Activated CD8-positive, alpha-beta memory T cell treated with anti-CD3 and anti-CD28 coated beads, Interleukin-2, amount 10 ng/mL, durations not matched to agents 7 days and 5 days (primary cell): ENCODE measurements at places on chromosomes 4 and X. TPM values are rescaled to one million over a fixed set of nuclear protein-coding genes. Genes with fewer than 3 reads are reported as not detected.

- H3K36me3 ChIP-seq: no peaks in the 10 kb centered on the region
- DNase-seq: no peak
- no peak overlapping the region for H3K27ac ChIP-seq
- H3K4me1 ChIP-seq: no peaks in the 10 kb centered on the region
Observed at GRCh38 chr4:24026596-24026995, 136.7 kb upstream of the PPARGC1A start.

DNA sequence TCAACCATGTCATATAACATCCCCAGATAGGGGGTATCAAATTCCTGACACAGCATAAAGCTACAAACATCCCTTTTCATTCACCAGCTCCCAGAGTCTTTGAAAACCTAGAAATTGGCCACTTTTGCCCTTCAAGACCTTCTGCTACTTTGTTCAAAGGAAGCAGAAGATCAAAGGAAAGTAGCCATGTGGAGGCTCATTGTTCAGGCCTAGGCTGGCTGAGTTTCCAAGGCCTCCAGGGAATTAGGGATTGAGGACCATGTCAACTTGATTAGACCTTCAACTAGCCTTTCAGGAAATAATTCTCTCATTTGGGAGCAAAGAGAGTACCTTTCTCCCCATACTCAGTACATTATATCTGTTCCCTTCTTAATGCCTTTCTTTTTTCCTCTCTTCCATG lies 66.8 kb upstream of the ATXN3L start:
- no peak overlapping the region for H3K4me3 ChIP-seq
- H3K27ac ChIP-seq: no peak overlapping the region

DNA sequence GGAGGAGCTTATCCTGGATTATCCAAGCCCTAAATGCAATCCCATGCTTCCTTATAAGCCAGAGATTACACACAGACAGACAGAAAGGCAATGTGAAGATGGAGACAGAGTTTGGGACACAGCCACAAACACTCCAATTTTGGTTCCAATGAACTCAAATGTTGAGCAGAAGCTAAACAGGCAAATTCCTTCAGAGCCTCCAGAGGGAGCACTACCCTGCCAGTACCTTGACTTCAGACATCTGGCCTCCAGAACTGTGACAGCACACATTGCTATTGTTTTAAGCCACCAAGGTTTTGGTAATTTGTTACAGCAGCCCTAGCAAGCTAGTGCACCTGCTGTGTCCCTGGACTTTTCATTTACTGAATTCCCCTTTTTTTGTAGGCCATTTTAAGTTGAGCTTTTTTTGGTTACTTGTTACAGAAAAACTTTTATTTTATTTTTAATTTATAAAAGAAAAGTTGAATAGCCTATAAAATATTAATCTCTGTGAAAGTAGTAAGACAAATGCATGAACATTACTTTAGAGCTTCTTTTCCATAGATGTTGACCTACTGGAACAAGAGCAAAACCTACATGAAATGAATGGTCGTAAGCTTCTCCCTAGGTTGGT lies 33.4 kb upstream of the SRD5A3 start:
- no peak overlapping the region for H3K27ac ChIP-seq
- H3K36me3 ChIP-seq: no peaks in the 10 kb centered on the region
- no peaks in the 10 kb centered on the region for H3K4me1 ChIP-seq
- peak; percentile 45 for DNase-seq
- H3K27me3 ChIP-seq: peaks cover 2% of the 10 kb centered on the region
- H3K4me3 ChIP-seq: no peak overlapping the region

DNA sequence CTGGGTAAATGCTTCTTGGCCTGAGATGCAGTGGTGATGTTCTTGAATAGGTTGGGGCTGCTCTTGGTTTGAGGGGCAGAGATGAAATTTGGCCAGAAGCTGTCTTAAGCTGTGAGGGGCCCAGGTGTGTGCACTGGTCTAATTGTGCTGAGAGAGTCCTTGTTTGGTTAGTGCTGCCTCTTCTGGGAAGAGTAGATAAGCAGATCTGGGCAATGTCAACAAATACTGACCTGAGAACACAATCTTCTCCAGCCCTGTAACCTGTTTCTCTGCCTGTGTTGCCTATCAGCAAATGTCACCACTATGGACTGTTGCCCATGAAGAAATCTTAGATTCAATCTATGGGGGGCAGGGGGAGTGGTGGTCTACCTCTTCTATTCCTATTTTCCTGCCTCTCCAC lies 17.2 kb upstream of the USP27X start:
- H3K4me1 ChIP-seq: no peaks in the 10 kb centered on the region
- no peak for DNase-seq
- no peak overlapping the region for H3K4me3 ChIP-seq
- H3K36me3 ChIP-seq: no peaks in the 10 kb centered on the region
- peaks cover 2% of the 10 kb centered on the region for H3K27me3 ChIP-seq

DNA sequence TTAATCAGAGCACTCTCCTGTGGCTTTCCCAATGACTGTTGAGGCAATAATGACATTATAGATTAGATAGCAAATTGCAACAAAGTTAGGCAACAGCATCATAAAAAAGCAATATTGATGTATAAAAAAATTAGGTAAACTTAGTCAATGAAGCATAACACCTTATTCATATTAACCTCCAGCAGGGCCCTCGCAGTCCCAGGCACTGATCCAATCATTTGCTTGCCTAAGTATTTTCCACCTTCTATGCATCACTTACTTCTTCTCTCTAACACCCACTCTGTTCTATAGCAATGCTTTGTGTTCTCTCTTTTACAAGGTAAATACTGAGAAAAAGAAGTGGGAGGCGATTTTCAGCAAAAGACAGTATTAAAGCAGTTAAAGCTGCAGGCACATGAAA lies 833.5 kb upstream of the ADGRL3 start:
- H3K4me3 ChIP-seq: no peak overlapping the region
- H3K36me3 ChIP-seq: no peaks in the 10 kb centered on the region

- no peaks in the 10 kb centered on the region for H3K27me3 ChIP-seq
- peaks cover 8% of the 10 kb centered on the region for H3K4me1 ChIP-seq
- peaks cover under 1% of the 10 kb centered on the region for H3K36me3 ChIP-seq
- H3K4me3 ChIP-seq: no peak overlapping the region
Observed at GRCh38 chrX:148268673-148269072, 231.7 kb upstream of the AFF2 start.

Gene AIFM1
- 59.6 TPM for total RNA-seq

Gene TMSB15C
- total RNA-seq: 4.6 TPM

Gene HTRA3
- total RNA-seq: not detected

DNA sequence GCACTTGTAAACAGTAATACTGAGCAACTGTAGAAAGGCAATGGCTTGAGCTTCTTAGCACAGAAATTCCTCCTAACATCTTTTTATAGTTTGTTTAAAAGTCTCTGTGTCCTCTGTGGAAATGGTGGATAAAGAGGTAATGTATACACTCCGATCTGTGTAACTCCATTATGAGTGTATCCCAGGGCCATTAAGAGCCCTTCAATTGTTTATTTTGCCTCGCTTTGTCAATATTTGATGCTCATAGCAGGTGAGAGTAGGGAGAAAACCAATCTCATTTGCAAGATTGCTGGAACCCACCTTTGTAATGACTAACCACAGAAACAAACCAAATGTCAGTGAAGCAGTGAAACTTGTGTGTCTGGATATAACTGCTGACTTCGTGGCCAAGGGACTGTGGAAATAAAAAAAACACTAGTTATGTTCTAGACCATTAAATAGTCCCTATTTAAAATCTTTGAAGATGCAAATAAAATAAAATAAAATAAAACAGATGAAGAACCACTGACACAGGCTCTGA lies 598.2 kb upstream of the BOD1L1 start:
- no peak overlapping the region for H3K4me3 ChIP-seq
- no peaks in the 10 kb centered on the region for H3K4me1 ChIP-seq
- H3K36me3 ChIP-seq: no peaks in the 10 kb centered on the region
- no peak for DNase-seq
- H3K27me3 ChIP-seq: no peaks in the 10 kb centered on the region

Gene ARHGEF38
- total RNA-seq: not detected

DNA sequence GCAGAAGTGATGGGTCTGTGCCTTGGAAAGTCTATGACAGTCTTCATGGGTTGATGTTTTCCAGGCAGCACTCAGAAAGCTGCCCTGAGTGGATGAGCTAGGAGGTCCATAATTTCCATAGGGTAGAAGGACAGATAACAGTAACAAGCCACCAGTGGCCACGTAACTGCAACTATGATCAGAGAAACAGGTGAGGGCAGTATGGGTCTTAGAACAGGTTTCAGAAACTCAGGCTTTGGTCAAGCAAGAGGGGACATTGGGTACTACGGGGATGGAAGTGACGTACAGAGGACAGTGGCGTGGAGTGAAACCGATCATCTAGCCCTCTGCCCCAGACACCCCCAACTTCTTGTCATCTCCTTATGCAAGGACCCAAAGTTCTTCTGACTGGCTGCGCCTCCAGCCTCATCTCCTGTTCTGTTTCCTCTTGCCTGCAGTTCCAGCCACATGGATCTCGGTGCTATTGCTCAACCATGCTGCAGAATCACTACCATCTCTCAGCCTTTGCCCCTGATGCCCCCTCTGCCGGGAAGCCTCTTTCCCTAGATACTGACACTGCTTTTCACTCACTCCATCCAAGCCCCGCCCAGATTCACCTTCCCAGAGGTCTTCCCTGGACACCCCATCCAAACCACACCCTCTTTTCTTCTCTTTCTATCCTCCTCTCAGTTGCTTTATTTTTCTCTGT lies 123.4 kb downstream of the MFAP3L start:
- H3K4me1 ChIP-seq: no peaks in the 10 kb centered on the region
- H3K27ac ChIP-seq: no peak overlapping the region
- no peak overlapping the region for H3K4me3 ChIP-seq

- no peaks in the 10 kb centered on the region for H3K27me3 ChIP-seq
- no peak overlapping the region for H3K27ac ChIP-seq
- DNase-seq: no peak
- H3K36me3 ChIP-seq: no peaks in the 10 kb centered on the region
- no peaks in the 10 kb centered on the region for H3K4me1 ChIP-seq
- no peak overlapping the region for H3K4me3 ChIP-seq
Observed at GRCh38 chr4:5511791-5512190, 196.6 kb downstream of the EVC2 start.

- H3K27me3 ChIP-seq: peaks cover 45% of the 10 kb centered on the region
- DNase-seq: no peak
- H3K36me3 ChIP-seq: no peaks in the 10 kb centered on the region
- no peak overlapping the region for H3K27ac ChIP-seq
- peaks cover 4% of the 10 kb centered on the region for H3K4me1 ChIP-seq
Observed at GRCh38 chrX:10615931-10616774, 4.2 kb downstream of the MID1 start.

Gene CT45A5
- not detected for total RNA-seq

DNA sequence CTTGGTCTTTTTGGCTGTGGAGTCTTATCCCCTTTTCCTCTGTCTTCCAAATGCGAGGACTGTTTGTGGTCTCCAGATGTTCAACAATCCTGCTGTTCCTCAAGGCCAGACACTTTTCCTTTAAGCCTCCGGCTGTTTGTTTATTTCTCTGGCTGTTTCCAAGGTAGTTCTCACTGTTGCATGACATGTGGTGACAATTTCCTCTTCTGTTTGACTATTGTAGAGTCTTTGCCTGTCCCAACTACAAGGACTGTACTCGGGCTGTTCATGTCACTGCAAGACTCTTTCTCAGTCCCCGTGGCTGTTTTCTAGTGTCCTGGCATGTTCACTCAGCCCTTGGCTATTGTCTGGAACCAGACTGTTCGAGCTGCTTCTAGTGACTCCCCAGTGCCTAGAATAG lies 50.6 kb downstream of the ZNF157 start:
- no peak overlapping the region for H3K4me3 ChIP-seq
- no peaks in the 10 kb centered on the region for H3K4me1 ChIP-seq
- DNase-seq: no peak

GRCh38 chr4:48152259-48152658 lies 18.2 kb upstream of the TXK start:
- no peaks in the 10 kb centered on the region for H3K4me1 ChIP-seq
- H3K4me3 ChIP-seq: no peak overlapping the region
- no peaks in the 10 kb centered on the region for H3K27me3 ChIP-seq
- no peak overlapping the region for H3K27ac ChIP-seq
- no peak for DNase-seq

Gene TMEM31
- not detected for total RNA-seq

DNA sequence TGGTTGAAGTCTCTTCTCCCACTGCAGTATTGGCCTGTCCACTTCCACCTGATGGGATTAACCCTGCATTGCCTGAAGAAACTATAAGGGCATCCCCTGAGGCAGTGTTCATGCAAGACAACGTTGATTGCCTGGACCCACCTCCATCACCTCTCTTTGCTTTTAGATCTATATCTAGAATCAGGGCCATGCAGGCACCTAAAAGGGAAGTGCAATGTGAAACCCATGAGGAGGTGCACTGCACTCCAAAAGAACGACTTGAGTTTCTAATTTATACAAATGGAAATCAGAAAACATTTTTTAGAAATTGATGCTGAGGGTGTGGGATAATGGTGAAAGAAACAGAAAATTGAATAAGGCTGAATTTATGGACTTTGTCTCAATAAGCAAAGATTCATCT lies 694.4 kb downstream of the TRAM1L1 start:
- no peaks in the 10 kb centered on the region for H3K4me1 ChIP-seq
- no peak overlapping the region for H3K4me3 ChIP-seq
- H3K27ac ChIP-seq: no peak overlapping the region
- no peaks in the 10 kb centered on the region for H3K36me3 ChIP-seq
- H3K27me3 ChIP-seq: no peaks in the 10 kb centered on the region

- H3K4me1 ChIP-seq: no peaks in the 10 kb centered on the region
- no peaks in the 10 kb centered on the region for H3K27me3 ChIP-seq
- no peak overlapping the region for H3K4me3 ChIP-seq
- no peak overlapping the region for H3K27ac ChIP-seq
Observed at GRCh38 chr4:27233531-27233930, 372.9 kb downstream of the STIM2 start.

DNA sequence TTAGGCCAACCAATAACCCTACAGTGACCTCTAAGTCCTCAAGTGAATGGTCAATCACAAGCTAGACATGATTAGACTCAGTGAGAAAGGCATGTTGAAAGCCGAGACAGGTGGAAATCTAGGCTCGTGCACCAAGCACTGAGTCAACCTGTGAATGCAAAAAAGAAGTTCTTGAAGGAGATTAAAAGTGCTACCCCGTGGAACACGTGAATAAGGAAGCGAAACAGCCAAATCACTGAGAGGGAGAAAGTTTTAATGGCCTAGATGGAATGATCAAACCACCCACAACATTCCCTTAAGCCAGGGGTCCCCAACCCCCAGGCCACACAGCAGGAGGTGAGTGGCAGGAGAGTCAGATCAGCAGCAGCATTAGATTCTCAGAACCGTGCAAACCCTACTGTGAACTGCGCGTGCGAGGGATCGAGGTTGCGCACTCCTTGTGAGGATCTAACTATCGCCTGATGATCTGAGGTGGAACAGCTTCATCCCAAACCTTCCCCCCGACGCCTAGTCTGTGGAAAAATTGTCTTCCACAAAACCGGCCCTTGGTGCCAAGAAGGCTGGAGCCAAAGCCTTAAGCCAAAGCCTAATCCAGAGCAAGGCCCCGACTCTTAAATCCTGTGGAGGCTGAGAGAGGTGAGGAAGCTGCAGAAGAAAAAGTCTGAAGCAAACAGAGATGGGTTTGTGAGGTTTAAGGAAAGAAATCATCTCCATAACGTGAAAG lies 19.5 kb upstream of the PDE6B start:
- peaks cover 4% of the 10 kb centered on the region for H3K27me3 ChIP-seq
- no peak overlapping the region for H3K27ac ChIP-seq
- no peak for DNase-seq

- no peaks in the 10 kb centered on the region for H3K27me3 ChIP-seq
- no peak for DNase-seq
- H3K36me3 ChIP-seq: no peaks in the 10 kb centered on the region
Observed at GRCh38 chrX:8607326-8607725, 124.6 kb downstream of the ANOS1 start.

Gene LRP2BP
- 1.3 TPM for total RNA-seq

Gene TMEM271
- not detected for total RNA-seq
